ENCODE measurements at places on chromosomes 7 and 10.

DNA sequence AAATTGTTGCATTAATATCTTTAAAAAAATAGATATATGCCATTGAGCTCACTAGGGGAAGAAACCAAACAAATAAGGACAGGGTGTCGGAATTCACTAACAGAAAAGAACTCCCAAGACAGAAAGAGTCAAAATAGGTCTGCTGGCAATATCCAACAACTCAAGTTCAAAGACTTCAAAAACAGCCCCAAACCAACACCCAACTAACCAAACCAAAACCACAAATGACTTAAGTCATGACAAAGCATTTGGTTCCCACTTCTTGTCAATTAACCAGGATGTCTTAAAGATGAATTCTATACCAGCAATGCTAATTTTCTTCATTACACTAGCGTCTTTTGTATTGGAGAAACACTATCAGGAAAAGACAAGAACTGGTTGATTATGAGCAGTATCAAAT, 249.0 kb upstream of the PLXNA4 start:
- no peak for DNase-seq

DNA sequence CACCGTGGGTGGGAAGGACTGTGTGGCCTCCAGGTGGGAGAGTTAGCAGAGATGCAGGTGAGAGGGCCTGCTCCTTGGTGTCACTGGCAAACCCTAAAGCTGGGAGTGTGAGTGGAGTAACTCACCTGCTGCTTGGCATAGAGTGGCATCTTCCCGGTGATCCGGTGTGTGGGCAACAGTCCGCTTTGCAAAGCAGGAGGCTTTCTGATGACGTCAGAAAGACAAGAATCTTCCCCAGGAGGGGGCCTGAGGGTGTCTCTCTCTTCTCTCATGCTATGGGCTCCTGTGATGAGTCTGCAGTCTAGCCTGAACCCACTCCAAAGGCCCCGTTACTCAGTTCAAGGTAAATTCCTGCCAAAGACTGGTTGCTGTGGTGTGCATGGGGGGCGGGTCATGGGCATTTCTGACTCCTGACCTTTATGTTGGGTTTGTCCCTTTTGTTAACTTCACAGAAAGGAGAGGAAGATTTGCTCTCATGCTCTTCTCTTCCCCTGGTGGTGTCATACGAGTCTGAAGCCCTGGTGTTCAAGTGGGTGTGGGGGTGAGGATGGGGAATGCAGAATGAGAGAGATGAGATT, 187.9 kb downstream of the GATA3 start:
- DNase-seq, result peak; percentile 77

DNA sequence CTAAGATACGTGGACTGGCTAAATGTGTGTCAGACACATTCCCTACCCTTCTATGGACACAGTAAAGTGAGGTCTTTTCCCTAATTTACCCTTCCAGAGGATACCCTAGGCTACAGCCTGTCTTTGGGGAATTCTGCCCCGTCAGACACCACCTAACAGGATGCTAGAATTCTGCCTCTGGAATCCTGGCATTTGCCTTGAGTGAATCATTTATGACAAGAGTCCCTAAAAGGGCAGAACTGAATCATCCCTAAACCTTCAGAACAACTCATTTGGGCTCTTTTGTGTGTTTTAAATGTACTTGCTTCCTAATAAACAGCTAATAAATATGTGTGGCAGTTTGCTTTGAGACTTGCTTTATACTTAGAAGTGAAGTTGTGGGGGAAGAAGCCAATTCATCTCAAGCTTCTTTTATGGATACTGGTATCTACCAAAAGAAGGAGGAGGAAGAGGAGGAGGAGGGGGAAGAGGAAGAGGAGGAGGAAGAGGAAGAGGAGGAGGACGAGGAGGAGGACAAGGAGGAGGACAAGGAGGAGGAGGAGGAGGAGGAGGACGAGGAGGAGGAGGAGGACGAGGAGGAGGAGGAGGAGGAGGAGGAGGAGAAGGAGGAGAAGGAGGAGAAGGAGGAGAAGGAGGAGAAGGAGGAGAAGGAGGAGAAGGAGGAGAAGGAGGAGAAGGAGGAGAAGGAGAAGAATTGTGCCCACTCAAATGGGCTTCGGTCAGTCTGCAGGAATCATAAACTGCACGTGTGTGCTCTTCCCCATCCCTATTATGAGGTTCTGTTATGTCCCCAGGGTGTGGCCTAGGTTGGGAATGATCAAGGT, 27.1 kb downstream of the PARP12 start:
- DNase-seq, result no peak

DNA sequence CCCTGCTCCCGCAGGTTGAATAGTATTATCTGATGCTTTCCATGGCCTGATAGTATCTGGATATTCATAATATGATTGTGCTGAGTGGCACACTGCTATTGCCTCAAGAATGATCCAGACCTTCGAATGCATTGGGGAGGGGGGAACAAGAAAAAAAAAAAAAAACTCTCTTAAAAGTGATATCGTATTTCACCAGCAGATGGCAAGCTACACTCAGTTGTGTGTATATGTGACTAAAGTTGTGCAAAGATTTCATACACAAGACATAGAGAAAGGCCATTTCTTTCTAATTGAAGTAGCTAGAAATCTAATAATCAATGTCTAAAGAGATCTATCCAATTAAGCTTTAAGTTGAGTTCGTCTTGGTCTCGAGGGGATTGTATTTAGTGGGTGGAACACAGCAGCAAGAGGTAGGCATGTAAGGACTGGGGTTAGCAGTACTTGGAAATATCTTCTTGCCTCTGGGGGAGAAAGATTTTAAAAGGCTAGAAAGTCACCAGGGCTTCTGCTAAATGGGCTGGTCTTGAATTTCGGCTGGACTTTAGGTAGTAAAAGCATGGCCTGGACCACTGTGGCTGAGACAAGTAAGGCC, 15.3 kb downstream of the SFRP4 start:
- DNase-seq, result no peak

GRCh38 chr7:148500978-148501377, 89.6 kb upstream of the C7orf33 start:
- DNase-seq, result no peak

DNA sequence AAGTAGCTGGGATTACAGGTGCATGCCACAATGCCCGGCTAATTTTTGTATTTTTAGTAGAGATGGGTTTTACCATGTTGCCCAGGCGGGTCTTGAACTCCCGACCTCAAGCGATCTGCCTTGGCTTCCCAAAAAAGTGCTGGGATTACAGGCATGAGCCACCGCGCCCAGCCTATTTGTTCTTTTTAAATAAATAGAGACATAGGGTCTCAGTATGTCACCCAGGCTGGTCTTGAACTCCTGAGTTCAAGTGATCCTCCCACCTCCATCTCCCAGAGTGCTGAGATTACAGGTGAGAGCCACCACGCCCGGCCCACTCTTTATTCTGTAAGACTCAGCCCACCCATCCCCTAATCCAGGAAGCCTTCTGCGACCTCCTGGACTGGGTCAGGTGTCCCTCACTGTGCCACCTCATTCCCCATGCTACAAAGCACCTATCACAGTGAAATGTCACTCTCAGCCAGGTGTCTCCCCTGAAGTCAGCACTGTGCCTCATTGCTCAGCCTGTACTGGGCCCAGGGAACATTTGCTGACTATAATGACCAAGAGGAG, 2.8 kb downstream of the TMEM120A start:
- no peak for DNase-seq

Data from stimulated activated naive CD8-positive, alpha-beta T cell treated with anti-CD3 and anti-CD28 coated beads, Interleukin-15, Interleukin-2, amounts not matched to agents 100 U/mL and 50 U/mL, for 24 hours (primary cell).